Bone marrow (tissue), 2 donors: ENCODE measurements at places on chromosomes 1 and 21.
A peak's percentile ranks its signal among the peaks of the same experiment; 100 is the strongest.

DNA sequence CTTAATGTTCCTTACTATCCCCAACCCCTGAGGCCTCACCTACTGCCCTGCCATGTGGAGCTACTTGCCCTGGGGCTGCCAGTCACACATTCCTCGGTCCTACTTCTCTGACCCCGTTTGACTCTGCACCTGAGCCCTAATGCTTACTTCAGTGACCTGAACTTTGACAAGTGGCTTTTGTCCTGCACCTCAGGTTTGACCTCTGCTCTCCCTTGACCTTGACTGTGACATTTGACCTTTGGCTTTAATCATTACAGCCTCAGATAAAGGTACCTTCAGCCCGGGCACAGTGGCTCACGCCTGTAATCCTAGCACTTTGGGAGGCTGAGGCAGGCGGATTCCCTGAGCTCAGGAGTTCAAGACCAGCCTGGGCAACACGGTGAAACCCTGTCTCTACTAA is 22.8 kb downstream of the MR1 start:
- no peak for DNase-seq

- no peak for DNase-seq
These were observed 206.7 kb downstream of the SETD4 start for GRCh38 chr21:35853321-35854239.

DNA sequence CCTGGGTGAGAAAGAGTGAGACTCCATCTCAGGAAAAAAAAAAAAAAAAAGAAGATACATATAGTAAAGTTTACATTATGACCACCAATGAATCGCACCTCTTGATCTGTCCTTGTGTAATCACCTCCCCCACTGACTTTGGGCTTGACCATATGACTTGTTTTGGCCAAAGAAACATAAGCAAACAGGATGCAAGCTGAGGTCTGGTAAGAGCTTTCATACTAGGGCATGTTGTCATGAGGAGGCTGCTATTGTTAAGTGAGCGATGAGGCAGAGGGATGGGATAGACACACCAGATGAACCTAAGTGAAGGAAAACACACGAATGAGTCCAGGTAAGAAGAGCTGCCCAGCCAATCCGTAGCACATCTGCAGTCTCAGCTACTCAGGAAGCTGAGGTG is 10.7 kb downstream of the ENAH start:
- no peak for DNase-seq

- DNase-seq: no peak
These were observed 550 bp downstream of the ACKR1 start for GRCh38 chr1:159205225-159205624.

DNA sequence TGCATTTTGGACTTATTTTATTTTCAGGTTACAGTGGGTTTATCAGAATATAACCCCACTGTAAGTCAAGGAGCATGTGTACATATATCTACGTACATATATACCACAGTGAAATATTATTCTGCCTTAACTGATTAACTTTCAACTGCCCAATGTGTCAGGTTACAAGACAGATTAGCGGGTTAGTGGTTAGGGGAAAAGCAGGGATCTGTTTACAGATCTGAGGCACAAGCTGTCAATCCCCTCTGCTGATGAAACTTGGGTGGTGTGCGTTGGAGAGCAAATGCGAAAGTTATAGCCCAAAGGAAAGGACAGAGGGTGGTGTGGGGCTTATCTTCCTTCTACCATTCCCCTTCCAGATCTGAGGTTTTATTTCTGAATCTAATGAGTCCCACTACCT is 238.2 kb upstream of the KCNK2 start:
- DNase-seq: no peak

DNA sequence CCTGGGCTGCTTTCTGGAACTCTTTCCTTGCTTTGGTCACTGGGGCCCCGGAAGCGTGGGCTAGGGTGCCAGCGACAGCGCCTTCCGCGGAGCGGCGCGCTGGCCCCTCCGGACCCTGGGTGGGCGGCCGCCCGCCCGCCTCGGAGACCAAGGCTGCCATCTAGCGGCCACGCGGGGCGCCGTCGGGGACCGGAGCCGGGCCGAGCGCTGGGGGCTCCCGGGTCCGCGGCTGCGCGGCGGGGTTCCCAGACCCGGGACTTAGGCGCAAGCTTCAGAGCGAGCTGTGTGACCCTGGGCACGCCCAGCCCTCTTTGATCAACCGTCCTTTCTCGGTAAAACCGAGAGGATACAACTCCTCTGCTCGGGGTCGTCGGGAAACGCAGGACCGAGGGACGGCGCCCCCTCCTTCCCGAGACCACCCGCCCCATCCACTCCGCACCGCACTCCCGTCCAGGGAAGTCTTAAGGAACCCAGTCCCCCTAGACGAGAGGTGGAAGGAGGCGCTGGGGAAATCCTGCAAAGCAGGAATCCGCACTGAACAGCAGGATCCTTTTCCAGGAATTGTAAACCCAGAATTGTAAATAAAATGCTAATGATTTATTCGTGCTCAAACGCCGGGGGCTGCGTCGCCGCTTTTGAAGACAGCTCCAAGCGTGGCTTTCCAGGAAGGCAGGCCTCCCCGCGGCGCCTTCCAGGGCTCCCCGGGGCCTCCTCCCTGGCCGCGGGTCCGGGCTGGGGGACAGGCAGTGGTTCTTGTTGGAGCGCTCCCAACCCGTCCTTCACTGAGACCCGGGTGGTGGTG is 41.2 kb downstream of the RRAGC start:
- no peak for DNase-seq

- DNase-seq: no peak
These were observed 181.0 kb downstream of the DISC1 start for GRCh38 chr1:231807541-231807940.

DNA sequence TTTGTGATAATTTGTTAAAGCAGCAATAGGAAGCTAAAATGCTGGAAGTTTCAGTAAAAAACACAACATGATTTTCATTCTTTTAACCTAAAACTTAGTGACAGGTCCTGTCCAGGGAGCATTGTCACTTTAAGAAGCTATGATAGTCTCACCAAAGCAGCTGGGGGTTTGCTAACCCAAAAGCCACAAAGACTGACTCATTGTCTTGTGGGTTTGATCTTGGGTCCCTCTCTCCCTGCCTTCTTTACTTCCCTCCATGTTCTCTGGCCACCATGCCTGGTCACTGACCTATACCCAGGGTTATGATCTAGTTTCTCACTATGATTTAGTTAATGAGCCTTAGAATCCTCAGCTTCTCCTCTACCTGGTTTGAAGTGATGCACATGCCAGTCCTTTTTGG is 213.5 kb upstream of the PTGFR start:
- DNase-seq: no peak

DNA sequence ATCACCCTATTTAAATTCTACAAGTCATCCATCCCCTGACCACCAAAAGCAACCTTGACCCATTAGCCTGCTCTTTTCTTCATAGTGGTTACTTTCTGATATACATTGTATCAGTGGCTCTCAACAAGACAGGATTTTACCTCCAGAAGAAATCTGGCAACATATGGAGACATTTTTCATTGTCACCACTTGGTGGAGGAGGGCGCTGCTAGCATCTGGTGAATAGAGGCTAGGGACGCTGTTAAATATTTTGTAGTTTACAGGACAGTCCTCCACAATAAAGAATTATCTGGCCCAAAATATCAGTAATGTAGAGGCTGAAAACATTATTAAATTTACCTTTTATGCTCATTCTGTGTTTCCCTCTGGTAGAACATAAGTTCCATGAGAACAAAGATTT is 6.1 kb downstream of the HSPA13 start:
- DNase-seq: no peak

GRCh38 chr1:59484096-59484495 is 187.2 kb downstream of the FGGY start:
- DNase-seq: no peak

- DNase-seq: no peak
These were observed 33.3 kb downstream of the RGL1 start for GRCh38 chr1:183838221-183838620.

DNA sequence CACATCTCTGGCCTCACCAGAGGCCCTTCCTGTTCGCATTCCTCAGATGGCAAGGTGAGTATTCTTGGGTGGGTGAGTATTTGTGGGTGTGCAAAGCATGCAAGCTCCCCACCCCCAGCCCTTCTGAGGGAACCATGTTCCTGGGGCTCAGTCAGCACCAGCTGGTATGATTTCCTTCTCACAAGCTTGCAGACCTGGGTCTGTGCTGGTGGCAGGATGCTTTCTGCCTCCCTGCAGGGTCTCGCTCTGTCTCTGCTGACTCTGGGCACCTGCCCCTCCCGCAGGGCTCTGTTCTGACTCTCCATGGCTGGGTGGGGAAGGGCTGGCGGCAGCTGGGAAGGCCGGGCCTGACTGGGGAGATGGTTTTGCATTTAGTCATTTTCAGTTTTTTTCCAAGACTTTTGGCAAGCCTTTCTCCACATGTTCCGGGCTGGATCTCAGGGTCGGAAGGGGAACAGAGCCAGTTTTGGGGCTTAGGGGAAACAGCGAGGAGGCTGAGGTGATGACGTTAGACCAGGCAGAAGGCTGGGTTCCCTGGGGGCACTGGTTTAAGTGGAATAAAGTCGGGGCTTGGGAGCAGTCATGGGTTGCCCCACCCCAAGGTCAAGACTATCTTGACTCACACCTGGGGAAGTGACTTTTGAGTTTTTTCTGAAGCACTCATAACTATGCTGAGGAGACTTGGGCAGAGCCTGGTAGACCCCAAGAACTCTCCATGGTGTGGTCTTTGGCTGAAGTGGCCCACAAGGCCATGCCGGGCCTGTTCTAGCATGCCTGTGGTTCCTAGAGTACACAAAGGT is 6.2 kb downstream of the RASSF5 start:
- no peak for DNase-seq

DNA sequence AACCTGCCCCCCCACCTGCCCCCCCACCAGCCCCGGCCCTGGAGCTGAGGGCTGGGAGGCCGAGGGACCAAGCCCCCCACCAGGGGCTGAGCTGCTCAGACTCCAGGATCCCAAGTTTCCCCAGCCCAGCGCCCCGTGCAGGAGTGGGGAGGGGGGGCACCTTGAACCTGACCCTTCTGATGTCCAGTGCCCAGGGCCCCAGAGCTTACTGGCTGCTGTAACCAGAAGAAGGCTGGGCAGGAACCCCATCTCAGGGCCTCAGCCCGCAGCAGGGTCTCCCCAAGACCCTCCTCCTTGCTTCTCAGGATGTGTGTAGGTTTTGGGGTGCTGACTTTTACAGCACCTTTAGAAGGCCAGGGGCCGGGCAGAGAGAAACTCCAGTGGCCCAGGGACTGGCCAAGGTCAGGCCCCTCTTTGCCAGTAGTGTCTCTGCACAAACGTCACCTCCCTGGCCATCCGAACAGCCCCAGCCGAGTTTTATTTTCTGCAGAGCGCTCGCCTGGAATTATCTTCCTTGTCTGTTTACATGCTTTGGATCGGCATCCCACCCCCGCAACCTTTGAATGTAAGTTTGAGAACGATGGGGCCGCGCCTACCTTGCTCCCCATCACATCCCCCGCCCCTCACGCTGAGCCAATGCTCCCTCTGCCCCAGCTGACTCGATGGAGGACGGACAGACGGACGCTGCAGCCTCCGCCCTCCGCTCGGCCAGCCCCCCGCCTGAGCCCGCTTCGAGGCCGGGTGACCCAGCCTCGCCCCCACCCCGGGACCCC is 70.1 kb upstream of the CASZ1 start:
- no peak for DNase-seq

- peak; percentile 34 for DNase-seq
These were observed 20.0 kb upstream of the EPHA2 start for GRCh38 chr1:16175610-16176553.

GRCh38 chr1:162726555-162726954 is 63.9 kb upstream of the HSD17B7 start:
- DNase-seq: no peak

GRCh38 chr1:243549791-243550190 is 293.9 kb downstream of the SDCCAG8 start:
- no peak for DNase-seq

- DNase-seq: no peak
These were observed 75.3 kb downstream of the ST6GALNAC5 start for GRCh38 chr1:76942549-76942948.

- DNase-seq: no peak
These were observed 264.6 kb upstream of the B3GALT2 start for GRCh38 chr1:193451001-193451400.

DNA sequence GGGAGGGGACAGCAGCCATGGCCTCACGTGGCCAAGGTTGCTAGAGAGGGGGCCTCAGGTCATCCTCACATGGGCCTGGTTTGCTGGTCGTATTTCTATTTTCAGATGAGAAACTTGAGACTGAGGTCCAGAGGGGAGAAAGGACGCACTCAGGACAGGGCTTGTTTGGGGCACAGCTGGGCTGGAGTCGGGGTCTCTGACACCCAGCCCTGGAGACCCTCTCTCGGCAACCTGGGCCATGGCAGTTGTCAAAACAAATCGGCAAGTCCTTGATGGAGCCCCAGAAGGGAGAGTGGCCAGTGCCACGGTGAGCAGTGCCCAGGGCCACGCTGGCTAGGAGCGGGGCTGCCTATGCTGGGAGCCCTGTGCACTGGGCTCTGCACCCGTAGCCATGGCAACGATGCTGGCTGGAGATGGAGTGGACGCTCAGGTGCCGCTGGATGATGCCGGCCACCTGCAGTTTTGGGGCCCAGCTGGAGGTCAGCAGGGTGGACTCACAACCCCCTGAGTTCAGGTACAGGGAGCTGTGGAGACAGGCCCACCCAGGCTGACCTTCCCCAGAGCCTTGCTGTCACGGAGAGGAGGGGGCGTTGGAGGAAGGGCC is 11.1 kb downstream of the LRRC3 start:
- no peak for DNase-seq

DNA sequence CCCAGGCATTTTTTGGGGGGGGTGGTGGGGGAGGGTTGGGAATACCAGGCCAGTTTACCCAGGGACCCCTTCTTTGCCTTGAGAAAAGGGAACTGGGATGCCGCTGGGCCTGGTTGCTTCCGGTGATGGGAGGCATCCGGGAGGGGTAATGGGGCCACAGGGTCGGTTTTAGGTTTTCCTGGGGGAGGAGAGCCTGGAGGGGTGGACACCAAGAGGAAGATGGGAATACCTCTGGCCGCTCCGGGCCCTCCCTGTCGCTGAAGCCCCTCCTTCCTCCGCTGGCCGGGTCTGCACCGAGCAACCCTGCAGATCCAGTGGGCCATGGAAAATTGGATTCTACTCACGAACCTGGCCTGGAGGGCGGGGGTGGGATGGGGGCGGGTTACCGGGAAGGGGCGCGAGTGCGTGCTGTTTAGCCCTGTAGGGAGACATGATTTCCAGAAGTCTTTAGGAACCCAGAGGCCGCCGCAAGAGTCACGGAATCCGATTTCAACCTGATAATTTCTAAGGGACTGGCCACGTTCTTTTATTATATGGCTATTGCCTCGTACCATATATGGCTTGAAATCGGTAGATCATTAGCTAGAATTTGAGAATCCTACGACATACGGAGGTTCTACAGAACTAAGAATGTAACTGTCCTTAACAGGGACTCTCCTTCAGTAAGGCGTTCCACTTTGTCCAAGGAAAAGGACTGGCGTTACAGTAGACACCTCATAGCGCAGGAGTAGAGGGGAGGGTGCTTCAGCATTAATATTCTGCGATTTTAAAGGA is 749 bp downstream of the AKIRIN1 start:
- no peak for DNase-seq

GRCh38 chr1:20715406-20715805 is 2.4 kb downstream of the KIF17 start:
- no peak for DNase-seq

- no peak for DNase-seq
These were observed 55.7 kb upstream of the UBE2U start for GRCh38 chr1:64147759-64148158.

- peak; percentile 40 for DNase-seq
These were observed 2.3 kb upstream of the BSND start for GRCh38 chr1:54996359-54996868.

GRCh38 chr1:38085666-38086330 is 39.2 kb upstream of the POU3F1 start:
- DNase-seq: no peak
